ENCODE measurements at places on chromosomes 5 and 9. TPM values are rescaled to one million over a fixed set of nuclear protein-coding genes. Genes with fewer than 3 reads are reported as not detected.

SLCO4C1 gene
- total RNA-seq, result 0.05 TPM

SLC36A2 gene
- total RNA-seq, result not detected

PCDHB11 gene
- 0.34 TPM for total RNA-seq

ZBTB34 gene
- total RNA-seq, result 4.4 TPM

PCDHGA8 gene
- 1.4 TPM for total RNA-seq

Measured in cardiac ventricle fibroblast (primary cell).